ENCODE measurements at places on chromosomes 1 and 21.

DNA sequence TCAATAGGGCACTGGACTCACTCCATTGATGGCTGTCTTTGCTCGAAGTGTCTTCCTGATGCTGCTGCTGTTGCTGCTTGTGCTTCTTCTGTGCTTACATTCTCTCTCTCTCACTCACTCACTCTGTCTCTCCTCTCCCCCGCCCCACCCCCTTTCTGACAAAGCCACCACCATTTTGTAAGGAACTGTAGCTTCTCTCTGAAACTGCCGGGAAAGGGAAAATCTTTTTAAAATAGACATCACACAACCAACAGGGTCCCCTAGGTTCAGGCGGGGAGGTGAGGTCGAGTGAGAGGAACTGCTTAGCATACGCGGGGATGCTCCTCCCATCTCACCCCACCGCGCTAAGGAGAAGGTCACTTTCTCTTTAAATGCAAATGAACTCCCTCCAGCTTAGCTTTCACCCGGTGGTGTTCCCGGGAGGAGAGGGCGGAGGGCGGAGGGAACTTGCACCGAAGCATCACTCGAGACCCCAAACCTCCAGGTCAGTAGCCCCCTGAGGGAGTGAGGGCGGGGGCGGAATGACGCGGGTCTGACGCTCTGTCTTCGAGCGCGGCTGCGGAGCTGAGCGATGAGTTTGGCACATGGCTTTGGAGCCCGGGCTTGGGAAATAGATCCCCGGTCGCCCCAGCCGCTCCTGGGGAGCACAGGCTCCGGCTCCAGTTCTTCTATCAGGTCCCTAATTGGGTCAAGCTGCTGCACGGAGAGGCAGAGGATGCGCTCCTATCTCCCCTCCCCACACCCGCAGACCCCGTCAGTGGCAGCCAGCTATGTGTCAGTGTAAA lies at the start of gene CCDC28B:
Gene CCDC28B (plus strand): TSS at position 370 of the 785 bp plus-strand sequence. CDS start 1,341 bp downstream, outside the sequence.
- DNase-seq: peak; percentile 43

DNA sequence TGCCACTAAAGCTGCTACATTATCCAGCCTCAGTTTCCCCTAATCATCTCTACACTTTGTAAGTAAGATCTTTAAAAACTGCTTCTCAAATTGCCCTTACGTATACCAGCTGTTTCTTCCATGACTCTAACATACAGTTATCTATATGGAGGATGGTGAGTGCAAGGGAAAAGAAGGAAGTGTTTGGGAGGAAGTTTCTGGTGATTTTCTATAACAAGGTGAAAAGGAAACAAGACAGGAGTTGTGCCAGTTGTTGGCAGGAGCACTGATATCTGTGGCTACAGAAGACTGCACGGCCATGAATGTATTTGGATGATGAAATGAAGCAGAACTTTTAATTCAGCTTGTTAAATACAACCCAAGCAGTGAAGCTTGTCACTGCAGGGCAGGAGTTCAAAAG lies 32.3 kb upstream of the NHLH2 start:
- DNase-seq: no peak

- peak; percentile 61 for DNase-seq
Measured at GRCh38 chr1:941588-942383, 17.3 kb downstream of the NOC2L start.

GRCh38 chr21:26766826-26767325 lies 78.3 kb downstream of the ADAMTS1 start:
- no peak for DNase-seq

DNA sequence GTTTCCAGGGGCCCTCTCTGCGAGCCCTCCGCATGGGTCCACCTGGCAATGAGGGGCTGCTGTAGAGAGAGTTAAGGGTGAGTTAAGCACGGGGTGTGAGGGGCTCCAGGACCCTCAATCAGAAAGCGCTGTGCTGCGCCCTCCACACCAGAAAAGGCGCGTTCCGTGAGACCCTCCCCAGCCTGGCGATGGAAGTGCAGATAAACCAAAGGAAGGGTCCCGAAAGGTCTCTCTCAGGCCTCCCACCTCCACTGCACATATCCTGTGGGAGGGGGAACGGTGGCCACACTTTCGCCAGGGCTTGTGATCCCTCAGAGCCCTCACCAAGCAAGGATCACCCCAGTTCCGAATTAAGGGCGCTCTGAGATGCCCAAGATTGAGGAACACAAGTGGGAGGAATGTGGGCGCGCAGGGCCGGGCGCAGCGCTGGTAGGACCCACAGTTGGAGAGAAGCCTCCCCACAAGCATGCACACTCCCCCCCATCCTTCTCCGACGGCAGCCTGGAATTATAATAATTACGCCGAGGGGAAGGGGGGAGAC lies 1.1 kb downstream of the WNT3A start:
- DNase-seq: no peak

DNA sequence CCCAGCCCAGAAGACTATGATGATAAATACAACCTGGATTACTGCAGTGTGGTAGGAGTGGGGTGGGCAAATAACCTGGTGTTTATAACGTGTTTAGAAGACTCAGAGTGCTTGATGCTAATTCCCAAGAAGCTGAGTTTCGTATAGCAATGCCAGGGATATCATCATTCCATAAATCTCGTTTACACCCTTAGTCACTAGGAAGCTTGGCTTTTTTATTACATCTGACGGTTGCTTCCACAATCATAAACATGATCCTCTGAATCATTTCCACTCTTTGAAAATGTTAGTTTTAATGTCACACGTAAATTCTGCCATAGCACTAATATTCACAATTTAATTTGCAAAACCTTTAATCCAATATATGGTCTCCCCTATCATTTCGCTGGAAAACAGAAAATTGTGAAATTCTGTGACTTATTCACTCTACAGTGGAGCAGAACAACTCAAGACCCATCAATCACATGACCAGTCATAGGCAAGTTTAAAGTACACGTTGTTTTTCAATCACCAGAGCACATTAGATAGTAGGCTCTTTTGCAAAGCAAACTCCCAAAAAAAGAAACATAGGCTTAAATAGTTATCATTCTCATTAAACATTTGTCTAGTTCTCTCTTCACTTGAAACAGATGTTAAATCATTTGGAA lies 321.0 kb downstream of the LTN1 start:
- no peak for DNase-seq

DNA sequence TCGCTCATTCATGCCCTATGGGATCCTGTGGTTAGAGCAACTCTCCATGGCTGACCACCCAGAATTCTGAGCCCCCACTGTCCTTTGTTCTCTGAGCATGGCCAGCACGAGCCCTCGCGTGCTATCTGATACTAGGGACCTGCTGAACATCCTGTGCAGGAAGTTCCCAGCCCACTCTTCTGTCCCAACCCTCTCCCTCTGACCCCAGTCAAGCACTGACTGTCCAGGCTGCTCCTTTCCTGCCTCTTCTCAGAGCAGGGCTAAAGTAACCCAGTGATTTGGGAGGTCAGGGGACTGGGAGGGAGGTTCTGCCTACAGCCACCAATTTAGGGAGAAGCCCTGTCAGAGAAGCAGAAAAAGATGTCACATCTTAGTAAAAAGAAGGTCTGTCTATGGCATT lies 21.2 kb downstream of the CYP4B1 start:
- DNase-seq: no peak

DNA sequence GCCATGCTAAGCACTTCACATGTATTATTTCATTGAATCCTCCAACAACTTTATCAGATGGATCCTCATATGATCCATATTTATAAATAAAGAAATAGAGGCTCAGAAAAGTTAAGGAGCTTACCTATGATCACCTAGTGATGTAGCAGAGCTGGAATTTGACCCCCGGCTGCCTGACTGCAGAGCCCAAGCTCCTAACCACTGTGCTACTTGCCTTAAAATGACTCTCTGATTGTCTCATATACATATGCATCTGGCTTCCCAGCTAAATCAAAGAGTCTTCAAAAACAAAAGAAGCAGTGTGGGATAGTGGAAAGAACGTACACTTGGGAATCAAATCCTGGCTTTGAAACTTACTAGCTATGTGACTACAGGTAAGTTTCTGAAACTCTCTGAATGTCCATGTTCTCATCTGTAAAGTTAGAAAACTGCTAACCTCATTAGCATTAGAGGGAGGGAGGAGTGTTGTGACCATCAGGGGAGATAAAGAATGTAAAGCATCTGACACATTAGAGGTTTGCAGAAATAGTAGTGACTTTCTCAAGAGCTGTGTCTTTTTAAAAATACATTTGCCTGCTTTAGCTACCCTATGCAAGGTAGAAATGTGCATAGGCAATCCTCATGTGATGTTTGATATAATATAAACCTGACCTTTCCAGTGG lies 67.2 kb upstream of the BARHL2 start:
- DNase-seq: no peak

DNA sequence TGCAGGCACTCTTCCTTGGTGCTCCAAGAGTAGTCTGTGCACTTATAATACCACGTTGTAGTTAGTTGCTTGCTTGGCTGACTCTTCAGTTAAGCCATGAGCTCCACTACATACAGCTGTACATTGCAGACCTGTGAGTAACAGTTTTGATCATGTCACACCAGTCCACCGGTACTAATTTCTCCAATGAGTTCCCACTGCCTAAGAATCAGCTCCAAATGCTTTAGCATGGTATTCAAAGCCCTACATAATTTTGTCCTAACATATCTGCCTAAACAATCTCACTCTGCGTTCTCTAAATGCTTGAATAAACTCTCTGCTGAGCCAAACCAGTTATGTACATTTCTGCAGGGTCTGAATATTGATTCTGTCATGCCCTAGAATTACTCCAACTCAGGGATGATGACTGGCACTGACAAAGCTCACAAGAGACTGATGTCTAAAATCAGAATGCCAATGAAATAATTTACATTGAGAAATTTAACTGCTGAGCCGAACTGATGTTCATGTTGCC lies 200.7 kb downstream of the LHX8 start:
- no peak for DNase-seq

DNA sequence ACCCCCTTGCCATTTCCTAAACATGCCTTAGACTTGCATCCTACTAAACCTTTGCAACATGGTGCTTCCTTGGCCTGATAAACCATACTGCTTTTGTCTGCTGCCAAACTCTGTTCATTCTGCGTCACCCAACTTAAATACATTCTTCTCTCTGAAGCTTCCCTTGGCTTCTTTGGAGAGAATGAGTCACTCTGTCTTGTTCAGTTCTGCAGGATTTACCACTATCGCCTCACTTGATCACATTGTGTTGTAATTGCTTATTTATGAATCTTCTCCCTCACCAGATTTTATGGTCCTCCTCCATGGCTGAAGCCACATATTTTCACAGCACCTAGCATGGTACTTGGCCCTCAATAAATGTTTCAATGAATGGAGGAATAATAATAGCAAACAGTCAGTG lies 21.7 kb upstream of the TUT4 start:
- DNase-seq: peak; percentile 39

DNA sequence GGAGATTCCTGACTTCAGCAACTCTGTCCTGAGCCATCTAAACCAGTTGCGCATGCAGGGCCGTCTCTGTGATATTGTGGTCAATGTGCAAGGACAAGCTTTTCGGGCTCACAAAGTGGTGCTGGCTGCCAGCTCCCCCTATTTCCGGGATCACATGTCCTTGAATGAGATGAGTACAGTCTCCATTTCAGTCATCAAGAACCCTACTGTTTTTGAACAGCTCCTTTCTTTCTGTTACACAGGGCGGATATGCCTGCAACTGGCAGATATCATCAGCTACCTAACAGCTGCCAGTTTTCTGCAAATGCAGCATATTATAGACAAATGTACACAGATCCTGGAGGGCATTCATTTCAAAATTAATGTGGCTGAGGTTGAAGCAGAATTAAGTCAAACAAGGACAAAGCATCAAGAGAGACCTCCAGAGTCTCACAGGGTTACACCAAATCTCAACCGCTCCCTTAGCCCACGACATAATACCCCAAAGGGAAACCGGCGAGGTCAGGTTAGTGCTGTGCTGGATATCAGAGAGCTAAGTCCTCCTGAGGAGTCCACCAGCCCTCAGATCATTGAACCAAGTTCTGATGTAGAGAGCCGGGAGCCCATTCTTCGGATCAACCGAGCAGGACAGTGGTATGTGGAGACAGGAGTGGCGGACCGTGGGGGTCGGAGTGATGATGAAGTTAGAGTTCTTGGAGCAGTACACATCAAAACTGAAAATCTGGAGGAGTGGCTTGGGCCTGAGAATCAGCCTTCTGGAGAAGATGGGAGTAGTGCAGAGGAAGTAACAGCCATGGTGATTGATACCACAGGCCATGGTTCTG lies 2.3 kb downstream of the ZBTB37 start:
- DNase-seq: no peak

- DNase-seq: no peak
Measured at GRCh38 chr1:228058949-228059633, 23.4 kb upstream of the ARF1 start.

- DNase-seq: no peak
Measured at GRCh38 chr1:230394134-230394533, 32.0 kb downstream of the PGBD5 start.

- DNase-seq: no peak
Measured at GRCh38 chr1:108716437-108717230, 3.9 kb downstream of the FNDC7 start.

GRCh38 chr1:30179942-30180543 lies 543.3 kb downstream of the MATN1 start:
- no peak for DNase-seq

DNA sequence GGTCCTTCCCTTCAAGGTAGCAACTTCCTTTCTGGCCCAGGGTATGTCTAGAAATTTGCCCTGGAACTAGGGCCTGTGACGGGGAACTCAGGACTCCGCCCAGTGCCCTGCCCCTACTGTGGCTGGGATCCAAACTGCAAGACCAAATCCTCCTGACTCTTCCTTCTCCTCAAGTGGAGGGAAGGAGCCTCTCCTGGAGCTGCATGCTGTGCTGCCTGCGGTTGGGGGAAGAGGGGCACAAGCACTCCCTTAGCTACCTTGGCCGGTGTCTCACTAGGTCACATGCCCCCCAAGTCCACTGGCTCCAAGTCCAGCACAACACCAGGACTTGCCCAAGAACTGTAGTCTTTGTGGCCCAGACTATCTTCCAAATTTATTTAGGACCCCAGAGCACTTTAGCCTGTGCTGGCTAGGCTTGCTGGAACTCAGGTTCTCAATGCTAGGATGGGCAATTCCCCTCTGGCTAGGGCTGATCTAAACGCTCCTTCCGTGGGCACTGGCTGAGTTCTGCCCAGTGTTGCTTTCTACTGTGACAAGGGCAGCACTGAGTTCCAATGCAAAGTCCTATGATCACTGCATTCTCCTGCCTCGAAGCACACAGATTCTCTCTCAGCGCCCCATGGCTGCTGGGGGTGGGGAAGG lies 12.2 kb downstream of the ADSS2 start:
- DNase-seq: no peak

GRCh38 chr1:94239796-94240195 lies 2.4 kb upstream of the ARHGAP29 start:
- DNase-seq: no peak

- DNase-seq: no peak
Measured at GRCh38 chr1:225617479-225617878, 35.4 kb downstream of the ENAH start.

- no peak for DNase-seq
Measured at GRCh38 chr1:217214551-217214950, 416.3 kb downstream of the GPATCH2 start.

- DNase-seq: no peak
Measured at GRCh38 chr1:230057681-230058565, 9.1 kb upstream of the GALNT2 start.

Data from NCI-H446 treated with DMSO at 0.1 percent for 48 hours (cell line).